ENCODE measurements at places on chromosomes 1 and 21. TPM values are rescaled to one million over a fixed set of nuclear protein-coding genes. Genes with fewer than 3 reads are reported as not detected.

Gene CD34
- polyA plus RNA-seq = 0.50 TPM

Gene CFAP57
- 0.36 TPM for polyA plus RNA-seq

Gene DCDC2B
- not detected for polyA plus RNA-seq

Gene GPR157
- 1.0 TPM for polyA plus RNA-seq

Gene SLC19A2
- 18.4 TPM for polyA plus RNA-seq

Gene AMY1B
- not detected for polyA plus RNA-seq

Gene OLFML2B
- 6.5 TPM for polyA plus RNA-seq

Gene PLA2G2C
- not detected for polyA plus RNA-seq

Gene GCSAML
- not detected for polyA plus RNA-seq

Gene FCAMR
- not detected for polyA plus RNA-seq

Gene AMPD2
- polyA plus RNA-seq = 52.8 TPM

DNA sequence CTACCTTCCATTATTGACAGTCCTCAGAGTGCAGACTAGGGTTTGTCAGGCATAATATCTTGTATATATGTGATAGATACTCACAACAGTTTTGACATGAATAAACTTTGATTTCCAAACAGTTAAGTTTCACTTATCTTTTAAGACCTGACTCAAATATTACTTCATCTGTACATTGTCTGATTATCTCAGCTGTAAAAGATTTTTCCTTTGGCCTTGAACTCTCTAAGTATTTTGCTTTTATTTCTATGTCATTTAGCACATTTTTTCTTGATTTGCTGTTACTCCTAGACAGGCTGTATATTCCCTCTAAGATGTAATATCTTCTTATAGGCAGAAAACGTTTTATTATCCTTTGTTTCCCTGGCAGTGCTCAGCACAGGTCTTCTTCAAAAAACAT lies 65.6 kb upstream of the DMRTA2 start:
- no peak for DNase-seq

DNA sequence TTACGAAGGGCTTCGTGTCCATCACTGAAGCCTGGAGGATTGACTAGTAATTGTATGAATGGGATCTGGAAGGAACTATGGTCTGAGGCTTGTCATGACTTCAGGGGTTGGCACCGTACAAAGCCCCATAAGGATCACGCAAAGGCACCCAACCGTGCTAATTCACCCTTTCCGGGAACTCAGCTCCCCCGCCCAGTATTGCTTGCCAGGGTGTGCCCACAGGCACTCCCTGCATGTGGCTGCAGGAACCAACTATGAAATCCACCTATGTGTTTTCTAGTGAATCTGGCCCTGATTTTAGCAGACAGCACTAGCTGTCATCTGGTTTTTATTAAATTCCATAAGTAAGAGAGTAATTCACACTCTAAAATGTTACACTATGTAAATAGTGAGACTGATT lies 139.2 kb downstream of the TM2D1 start:
- no peak for DNase-seq

DNA sequence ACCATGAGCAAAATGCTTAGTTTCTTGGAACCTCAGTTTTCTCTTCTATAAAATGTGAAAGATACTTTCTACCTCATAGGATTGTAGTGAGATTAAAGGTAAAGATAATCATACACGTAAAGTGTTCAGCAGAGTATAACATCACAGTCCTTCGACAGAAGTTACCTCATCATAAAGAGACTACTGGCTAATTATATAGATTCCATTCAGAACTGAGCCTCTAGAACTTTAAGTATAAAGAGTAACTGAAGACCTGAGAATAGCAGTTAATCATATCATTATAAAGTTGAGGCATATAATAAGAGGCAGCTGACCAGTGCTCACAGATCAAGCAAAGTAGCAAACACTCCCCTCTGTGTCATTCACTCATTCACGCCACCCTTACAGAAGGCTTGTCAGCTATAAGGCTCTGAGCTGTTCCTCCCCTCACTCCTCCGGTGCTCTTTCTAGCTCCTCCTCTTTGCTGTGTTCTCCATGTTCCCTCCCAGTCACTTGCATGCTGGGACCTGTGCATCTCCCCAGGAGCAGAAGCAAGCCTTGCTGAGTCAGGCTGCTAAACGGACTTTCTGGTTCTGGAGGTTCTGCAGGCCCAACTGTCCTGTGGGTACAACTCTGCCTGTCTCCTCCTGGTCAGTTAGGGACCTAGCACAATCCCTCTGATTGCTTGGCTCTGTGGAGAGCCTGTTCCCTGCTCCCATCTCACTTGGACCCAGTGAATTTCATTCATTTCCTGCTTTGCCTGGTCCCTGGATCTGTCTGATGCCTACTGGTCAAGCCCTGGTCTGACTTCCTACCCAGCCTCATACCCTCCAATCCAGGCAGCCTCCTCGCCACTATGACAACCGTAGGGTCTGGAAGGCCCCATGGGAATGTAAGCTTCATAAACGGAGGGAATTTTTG lies 28.3 kb upstream of the LY9 start:
- DNase-seq = no peak

GRCh38 chr21:34534522-34534921 lies 22.5 kb upstream of the KCNE1 start:
- DNase-seq = no peak

GRCh38 chr1:9589144-9589718 lies 520 bp downstream of the TMEM201 start:
- peak; percentile 73 for DNase-seq

DNA sequence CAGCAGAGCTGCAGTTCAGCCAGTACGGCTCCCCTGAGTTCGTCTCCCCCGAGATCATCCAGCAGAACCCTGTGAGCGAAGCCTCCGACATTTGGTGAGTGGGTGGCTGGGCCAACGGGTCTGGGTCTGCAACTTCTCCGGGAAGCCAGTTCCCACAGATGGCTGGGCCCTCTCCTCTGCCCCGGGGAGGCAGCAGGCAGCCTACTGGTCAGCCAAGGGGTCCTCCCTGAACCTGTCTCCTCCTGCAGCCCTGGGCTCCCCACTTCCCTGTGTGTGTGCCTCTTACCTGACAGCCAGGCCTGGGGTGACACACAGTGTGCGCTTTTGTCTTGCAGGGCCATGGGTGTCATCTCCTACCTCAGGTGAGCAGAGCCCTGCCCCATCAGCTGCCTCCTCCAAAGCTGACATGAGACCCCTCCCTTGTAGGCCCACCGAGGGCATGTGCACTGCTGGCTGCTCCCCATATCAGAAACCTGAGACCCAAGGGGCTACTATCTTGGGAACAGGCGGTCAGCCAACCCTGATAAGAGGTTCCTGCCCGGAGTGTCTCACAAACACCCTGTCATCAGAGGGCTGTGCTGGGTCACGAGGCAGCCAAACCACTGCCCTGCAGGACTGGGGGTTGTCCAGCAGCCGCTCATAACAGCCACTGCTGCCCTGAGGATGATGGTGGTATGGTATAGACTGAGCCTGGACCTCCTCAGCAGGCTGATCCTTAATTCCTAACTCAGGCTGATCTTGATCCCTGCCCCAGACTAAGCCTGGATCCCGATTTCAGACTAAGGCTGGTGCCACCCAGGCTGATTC lies 37.6 kb downstream of the TRIM11 start:
- no peak for DNase-seq

GRCh38 chr1:168825820-168826219 lies 96.8 kb upstream of the DPT start:
- no peak for DNase-seq

DNA sequence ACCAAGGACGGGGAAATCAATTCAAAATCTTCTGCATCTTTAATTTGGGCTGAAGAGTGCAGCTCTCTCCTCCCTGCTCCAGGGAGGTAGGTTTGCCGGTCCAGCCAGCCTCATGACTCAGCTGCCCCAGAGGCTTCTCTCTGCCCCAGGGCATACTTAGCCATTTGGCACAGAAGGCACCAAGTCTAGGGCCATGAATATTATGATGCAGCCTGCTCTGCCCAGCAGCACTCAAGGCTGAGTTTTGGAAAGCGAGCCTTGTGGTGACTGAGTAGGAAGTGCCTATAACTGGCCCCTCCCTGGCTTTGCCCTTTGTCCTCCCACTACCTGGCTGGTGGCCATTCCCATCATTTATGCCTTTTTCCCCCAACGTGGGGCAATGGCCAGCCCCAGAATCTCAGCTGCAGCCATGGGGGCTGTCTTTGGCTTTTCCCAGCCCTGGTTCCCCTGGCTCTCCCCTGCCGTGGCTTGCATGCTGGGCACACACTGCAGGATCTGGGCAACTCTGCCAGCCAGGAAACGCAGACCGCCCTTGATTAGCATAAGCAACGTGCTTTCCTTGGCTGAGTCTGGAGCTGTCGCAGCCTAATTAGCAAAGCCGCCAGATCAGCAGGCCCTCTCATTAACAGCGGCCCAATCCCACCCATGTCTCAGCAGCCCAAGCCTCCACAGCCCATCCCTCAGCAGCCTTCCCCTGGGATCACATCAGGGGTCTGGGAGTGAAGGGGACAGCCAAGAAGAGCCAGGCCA lies 258.6 kb upstream of the TMEM51 start:
- DNase-seq = no peak

DNA sequence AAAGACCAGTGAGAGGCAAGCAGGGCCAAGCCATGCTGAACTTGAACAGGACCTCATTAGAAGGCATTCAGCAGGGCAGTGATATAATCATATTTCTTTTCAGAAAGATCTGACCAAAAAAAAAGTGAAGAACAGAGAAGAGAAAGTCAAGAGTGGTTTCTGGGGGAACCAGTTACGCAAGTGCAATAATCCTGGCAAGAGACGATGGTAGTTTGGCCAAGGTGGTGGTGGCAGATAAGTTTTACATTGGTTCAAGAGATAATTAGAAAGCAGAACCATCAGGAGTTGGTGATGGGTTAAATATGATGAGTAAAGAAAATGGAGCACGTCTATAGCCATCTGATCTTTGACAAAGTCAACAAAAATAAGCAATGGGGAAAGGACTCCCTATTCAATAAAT lies 54.3 kb downstream of the ZSWIM5 start:
- no peak for DNase-seq

DNA sequence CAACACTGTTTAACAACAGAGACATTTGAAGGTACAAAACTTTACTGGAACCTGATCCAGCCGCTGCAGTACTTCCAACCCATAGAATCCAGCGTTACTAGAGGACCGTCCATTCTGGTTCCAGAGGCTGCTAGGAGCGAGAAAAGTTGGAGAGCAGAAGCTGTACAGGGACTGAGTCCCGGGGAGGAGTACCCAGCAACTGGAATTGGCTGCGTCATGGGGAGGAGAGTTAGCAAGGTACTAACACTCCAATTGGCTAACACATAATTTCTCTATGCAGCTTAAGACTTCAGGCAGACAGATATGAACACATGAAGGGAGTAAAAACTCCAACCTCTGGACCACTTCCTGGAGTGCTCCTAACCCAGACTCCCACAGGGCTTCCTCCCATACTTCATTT lies 2.1 kb upstream of the QSOX1 start:
- DNase-seq = no peak

DNA sequence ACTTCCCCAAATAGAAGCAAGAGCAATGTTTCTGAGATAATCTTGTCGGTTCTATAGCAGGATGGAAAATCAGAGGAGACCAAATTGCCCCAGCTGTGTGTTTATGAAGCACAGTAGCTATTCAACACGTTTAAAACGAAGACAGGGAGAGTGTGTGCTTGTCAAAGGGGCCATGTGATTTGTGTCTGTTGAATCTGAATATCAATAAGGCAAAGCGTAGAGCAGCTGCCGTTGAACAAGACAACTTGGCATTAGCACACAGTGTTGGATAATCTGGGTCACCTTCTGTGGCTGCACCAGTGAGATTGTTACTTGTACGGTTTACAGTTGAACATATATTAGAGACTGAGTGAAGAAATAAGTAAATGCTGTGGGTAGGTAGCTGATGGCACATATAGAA lies 1.0 kb downstream of the CRB1 start:
- DNase-seq = no peak

GRCh38 chr1:158007667-158008386 lies 14.4 kb downstream of the KIRREL1 start:
- no peak for DNase-seq

GRCh38 chr1:8423269-8423691 lies 105.4 kb downstream of the SLC45A1 start:
- no peak for DNase-seq

DNA sequence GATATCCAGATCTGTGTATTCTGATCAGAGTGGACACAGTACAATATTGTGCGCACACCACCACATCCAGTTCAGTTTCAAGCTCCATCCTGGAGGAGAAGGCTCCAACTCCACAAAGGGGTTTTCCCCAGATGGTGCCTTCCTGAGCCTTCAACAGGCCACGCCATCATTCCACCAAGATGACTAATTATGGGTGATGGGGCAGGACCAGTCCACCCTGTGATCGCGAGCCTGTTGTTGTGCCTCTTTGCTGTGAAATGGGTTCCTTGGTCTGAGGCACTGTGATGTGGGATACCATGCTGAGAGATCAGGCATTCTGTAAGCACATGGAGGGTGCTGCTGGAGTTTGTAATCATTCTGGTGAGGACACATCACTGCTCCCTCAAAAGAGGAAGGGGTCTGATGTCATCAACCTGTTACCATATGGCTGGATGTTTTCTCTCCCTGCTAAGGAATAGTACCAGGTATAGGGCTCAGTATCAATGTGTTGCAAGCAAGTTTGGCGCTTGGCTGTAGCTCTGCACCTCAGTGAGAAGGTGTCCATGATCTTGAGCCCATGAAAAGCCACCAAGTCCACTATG lies 6.7 kb upstream of the SH2D2A start:
- no peak for DNase-seq

- no peak for DNase-seq
These were observed 127.0 kb downstream of the LTN1 start for GRCh38 chr21:28865488-28866186.

DNA sequence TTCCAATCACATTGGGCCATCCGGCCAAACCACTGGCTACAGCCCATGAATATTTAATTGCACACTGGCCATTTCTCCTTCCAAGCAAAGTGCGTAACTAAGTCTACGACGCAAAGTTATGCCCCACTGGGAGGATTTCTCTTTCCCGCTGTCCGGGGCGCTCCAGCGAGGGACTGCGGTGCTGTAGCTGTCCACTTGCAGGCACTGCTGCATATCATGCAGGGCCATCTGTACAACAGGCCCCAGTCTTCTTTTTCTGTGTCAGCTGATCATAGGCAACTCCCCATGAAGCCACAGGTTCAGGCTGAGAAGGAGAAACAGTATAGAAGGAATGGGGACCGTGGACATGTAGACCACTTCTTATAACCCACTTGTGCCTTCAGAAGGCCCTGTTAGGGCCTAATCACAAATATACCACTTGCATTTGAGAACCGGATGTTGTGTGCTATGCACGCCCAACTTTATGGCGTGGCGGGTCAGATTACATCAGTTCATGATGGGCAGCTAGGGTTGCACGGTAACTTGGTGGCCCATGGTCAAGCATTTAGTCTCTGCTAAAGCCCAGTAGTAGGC lies 58.0 kb downstream of the ADSS2 start:
- DNase-seq = no peak

DNA sequence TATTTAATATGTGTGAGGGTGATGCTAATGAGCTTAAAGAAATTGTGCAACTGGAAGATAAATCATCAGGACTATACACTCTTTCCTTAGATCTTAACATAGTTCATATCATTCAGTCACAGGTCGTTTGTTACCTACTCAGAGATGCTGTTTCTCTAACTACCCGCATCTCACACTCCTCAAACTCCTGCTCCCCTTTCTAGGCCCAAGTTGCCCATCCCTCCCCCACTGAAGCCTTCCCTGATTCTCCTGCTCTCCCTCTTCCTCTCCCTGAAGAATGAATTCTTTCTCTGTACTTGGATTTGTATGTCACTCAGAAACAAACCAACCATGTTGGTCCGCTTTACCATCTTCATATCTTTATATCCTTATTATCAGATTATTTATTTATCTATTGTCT lies 9.1 kb downstream of the SH3GLB1 start:
- DNase-seq = no peak

All from H1 (cell line).